ENCODE measurements at places on chromosomes 5 and 9.
A peak's percentile ranks its signal among the peaks of the same experiment; 100 is the strongest.

DNA sequence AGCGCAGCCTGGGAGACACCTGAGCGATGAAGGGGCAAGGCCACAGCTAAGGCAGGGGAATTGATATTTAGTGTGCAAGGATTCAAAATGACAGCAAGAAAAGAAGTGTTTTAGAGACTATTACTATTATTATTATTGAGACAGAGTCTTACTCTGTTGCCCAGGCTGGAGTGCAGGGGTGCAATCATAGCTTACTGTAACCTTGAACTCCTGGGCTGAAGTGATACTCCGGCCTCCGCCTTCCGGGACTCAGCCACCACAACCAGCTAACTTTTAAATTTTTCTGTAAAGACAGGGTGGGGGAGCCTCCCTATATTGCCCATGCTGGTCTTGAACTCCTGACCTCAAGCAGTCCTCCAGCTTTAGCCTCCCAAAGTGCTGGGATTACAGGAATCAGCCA lies 3.3 kb upstream of the GRHPR start:
- DNase-seq, result no peak

GRCh38 chr5:108255468-108255867 lies 126.4 kb downstream of the FBXL17 start:
- DNase-seq, result no peak

- DNase-seq, result no peak
These were observed 38.6 kb upstream of the PITX1 start for GRCh38 chr5:135072387-135073281.

GRCh38 chr5:10563110-10563944 lies 543 bp upstream of the ANKRD33B start:
- peak; percentile 63 for DNase-seq

DNA sequence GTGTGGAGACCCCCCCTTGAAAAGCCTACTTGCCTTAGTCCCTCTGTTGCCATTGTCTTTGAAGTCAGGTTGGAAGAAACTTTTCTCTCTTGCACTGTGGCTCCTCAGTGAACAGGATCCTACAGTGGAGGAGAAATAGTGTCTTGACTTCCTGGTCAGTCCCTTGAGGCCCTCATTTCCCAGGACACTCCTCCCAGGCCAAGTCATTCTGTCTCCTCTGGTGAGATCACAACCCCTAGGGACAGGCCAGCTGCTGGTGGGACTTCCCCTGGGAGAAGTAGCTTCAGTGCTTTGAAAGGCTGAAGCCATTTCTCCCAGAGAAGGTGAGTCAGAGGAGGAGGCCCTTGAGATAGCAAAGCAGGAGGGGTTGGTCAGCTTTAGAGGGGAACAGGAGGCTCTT lies 10.1 kb upstream of the GRIA1 start:
- DNase-seq, result no peak

DNA sequence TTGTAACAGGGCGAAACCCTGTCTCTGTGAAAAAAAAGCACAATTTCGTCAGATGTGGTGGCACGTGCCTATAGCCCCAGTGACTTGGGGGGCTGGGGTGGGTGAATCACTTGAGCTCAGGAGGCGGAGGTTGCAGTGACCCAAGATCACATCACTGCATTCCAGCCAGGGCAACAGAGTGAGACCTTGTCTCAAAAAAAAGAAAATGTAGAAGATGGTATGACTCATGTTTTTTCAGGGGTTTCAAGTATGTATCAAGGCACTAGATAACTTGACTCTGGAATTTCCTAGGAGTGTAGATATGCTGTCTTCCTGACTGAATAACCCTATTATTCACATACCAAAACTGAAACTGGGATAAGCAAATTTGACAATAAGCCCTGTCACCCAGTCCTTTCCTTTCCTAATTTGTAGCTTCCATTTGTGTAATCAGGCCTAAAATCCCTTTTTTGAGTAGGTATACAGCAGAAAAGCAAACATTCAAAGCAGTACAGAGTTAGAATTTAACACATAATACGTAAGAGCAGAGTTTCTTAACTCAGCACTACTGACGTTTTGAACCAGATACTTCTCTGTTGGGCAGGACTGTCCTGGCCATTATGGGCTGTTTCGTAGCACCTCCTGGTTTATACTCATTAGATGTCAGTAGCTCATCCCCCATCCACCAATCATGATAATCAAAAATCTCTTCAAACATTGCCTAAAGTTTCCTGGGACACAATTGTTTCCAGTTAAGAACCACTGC lies 17.3 kb upstream of the ANKRD18B start:
- peak; percentile 97 for DNase-seq

- no peak for DNase-seq
These were observed 13.2 kb downstream of the MEIKIN start for GRCh38 chr5:131932235-131932634.

- no peak for DNase-seq
These were observed 285.8 kb upstream of the TNC start for GRCh38 chr9:115403753-115404152.

- DNase-seq, result no peak
These were observed 8.1 kb downstream of the FSD1L start for GRCh38 chr9:105455836-105456475.

DNA sequence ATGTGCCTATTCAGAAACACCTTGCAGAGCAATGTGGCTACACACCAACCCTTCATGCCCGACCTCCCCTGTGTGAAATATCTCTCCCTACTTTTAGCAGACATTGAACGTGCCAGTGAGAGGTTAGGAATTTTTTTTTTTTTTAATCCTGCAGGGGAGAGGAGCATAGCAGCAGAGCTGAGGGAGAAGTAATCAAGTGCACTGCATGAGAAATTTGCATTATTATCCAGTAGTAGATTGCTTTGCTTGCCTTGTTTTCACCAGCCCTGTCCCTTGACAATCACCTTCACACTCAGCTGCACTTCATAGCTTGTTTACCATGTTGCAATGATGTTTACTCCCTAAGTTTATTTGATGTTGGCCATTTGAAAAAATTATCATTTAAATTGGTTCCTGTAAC lies 489.6 kb upstream of the ZNF608 start:
- no peak for DNase-seq

DNA sequence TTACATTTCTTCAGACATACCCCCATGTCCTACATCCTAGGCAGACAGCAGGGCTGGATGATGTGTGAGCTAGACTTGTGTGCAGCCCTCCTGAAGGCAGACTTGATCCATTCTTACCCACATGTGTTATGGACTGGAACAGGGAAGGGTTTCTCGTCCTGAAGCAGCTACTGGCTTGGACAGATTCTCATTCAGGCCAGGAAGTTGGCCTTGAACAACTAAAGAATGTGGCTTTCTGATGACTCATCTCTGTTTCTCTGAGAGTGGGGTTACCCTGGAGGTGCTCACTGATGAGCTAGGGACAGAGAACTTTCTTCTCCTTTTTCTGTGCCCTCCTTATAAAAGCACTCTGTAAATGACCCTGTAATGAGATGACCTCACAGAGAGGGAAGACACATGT lies 246.5 kb downstream of the PCSK5 start:
- peak; percentile 85 for DNase-seq

GRCh38 chr5:98994611-98995010 lies 65.8 kb upstream of the CHD1 start:
- no peak for DNase-seq

DNA sequence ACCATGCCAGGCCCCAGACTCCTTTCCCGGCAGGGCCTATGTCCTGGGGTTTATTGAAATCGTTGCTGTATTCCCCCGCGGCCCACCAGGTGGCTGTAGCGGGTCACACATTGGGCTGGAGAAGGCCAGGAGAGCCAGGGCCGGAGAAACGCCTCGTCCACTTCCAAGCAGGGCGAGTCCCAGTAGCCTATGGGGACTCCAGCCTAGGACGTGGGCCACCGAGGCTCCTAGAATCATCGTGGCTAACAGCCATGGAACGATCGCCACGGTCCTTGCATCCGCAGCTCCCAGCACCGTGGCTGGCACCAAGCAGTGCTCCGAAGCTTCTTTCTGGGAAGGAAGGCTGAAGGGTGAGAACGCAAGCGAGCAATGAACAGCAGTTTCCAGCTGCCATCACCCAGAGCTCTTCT lies 87.7 kb downstream of the ENTREP1 start:
- DNase-seq, result peak; percentile 69

GRCh38 chr9:130448035-130448624 lies 3.4 kb downstream of the ASS1 start:
- DNase-seq, result peak; percentile 24

GRCh38 chr5:81896764-81897163 lies 75.1 kb upstream of the ATG10 start:
- DNase-seq, result no peak

DNA sequence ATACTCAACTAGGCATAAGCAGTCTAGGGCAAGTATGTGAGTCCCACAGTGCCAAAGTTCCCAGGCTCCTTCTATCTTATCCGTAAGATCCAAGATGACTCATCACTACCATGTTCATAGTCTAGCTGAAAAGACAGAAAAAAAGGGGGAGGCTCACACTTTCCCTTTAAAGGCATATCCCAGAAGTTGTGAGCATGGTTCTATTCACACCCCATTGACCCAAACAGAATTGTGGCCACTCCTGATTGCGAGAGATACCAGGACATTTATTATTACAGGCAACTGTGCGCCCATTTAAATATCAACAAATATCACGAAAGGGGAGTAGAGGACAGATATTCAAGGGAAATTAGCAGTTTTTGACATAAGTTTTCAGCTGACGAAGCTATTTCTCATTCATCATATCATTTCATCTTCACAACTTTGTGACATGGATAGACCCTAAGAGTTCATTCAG lies 8.1 kb upstream of the PFDN1 start:
- peak; percentile 91 for DNase-seq

- no peak for DNase-seq
These were observed 11.0 kb downstream of the SLC44A1 start for GRCh38 chr9:105255421-105255820.

GRCh38 chr9:33236571-33236970 lies 3.4 kb upstream of the SPINK4 start:
- peak; percentile 31 for DNase-seq

- no peak for DNase-seq
These were observed 469.0 kb downstream of the CDH9 start for GRCh38 chr5:26569241-26569928.

DNA sequence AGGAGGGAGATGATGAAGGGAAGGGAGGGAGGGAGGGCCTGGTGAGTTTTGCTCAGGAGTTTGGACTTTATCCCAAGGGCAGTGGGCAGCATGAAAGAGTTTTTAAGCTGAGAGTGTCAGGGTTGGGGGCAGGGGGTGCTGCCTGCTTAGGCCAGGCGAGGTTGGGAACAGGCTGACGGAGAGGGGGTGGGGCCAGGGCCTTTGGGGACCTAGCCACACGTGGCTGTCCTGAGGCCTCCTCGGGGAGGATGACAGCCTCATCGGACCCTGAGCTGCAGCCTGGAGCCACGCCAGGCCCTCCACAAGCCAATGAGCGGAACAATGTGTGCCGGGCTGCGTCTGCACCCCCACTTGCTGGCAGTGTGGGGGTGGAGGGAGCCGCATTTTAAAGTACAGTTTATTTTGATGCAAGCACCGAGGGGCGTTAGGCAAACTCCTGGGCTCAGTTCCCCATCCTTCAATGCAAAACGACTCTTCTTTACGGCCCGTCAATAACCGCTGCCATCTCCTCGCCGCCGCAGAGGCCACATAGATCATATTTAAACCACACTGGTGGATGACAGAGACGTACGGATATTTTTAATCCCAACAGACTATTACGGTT lies 5.3 kb upstream of the RXRA start:
- no peak for DNase-seq

- DNase-seq, result no peak
These were observed 108.1 kb downstream of the MED27 start for GRCh38 chr9:131971482-131972074.

DNA sequence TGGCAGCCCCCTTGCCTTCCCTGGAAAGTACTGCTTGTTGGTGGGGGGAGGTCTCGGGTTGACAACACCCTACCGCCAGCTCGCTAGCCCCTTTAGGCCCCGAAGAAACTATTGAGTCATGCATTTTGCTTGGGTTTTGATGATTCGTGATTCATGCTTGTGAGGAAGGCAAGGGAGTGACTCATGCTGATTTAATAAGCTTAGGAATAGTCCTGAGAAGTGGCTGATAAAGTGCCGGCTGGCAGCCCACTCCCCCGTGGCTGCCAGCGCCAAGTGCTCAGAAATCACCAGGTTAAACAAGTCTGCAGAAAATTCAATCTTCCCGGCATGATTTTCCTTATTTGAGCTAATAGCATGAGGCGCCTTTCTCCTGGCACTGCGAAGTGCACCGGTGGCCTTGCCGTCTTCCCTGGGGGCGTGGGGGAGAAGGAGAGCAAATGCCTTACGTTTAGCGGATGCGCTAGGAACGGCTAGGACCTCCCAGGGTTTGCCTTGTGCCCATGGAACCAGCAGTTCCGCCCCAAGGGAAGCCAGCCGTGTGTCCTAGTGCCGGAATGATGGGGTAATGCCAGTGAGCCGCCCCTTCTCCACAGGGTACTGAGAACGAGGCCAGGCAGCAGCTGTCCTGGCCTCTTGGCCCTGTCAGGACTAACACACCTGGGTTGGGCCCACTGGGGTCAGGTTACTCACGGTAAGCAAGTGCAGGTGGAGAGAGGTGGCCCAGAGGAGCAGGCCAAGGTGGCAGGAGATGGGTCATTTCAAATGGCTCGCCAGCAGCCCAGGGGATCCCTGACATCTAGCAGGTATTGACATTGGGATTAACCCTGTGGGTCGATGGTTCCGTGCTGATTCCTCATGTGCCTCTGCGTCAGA lies 151.9 kb downstream of the MACROH2A1 start:
- peak; percentile 96 for DNase-seq

DNA sequence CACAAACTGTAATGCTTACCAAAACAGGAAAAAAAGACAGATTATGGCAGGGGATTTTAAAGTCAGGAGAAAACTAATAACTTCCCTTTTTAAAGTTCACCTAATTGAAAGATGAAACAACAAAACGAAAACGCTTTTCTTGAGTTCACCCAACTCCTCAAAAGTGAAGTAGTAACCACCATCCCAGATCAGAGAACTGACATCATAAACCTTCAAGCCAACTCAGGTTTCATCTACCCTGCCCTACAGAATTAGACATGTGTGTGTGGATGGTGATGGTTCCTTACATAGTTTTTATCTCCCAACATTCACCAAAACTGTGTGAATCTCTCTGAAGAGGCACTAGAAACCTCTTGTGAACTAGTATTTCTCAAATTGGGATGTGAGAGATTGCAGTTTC lies 195.2 kb upstream of the PTGER4 start:
- no peak for DNase-seq

- peak; percentile 89 for DNase-seq
These were observed 76.1 kb downstream of the TLE1 start for GRCh38 chr9:81613002-81613812.

- no peak for DNase-seq
These were observed 18.3 kb upstream of the SLC2A6 start for GRCh38 chr9:133496861-133497842.

DNA sequence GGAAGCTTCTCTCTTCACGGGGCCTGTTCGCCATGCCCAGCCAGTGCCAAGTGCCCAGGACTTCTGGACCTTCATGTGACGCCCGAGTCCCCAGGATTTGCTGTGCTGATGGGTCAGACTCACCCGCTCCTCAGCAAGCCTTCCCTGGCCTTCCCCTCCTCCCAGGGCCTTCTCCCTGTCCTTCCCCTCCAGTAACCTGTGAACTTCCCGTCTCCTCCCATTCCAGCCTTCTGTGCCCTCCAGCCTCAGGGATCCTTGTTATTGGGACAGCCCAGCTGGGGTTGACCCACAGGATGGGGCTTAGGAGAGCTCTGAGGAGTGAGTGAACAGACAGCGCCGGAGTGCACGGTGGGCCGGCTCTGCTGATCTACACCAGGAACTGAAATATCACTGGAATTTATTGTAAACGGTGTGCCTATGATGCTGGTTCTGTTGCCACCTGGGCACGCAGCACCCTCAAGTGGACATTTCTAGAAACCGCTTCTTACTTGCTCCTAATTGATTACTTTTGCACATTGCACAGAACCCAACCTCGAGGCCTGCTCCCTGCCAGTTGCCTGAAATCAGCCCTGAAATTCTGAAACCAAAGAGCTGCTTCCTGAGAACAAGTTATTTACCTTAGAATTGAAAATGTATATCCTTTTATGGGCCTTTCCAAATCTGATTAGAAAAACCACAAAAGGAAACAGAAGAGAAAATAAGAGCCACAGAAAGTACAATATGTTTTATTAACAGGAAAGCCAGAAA lies 1.5 kb downstream of the SPAAR start:
- DNase-seq, result peak; percentile 75

Data from iris pigment epithelial cell (primary cell).